ENCODE measurements at places on chromosomes 5 and 9. TPM values are rescaled to one million over a fixed set of nuclear protein-coding genes. Genes with fewer than 3 reads are reported as not detected.
A peak's percentile ranks its signal among the peaks of the same experiment; 100 is the strongest.

GRCh38 chr9:101711330-101711941 lies 27.0 kb downstream of the GRIN3A start:
- H3K4me1 ChIP-seq: no peaks in the 10 kb centered on the region
- H3K27ac ChIP-seq: no peak overlapping the region
- no peaks in the 10 kb centered on the region for H3K36me3 ChIP-seq
- DNase-seq: no peak
- H3K4me3 ChIP-seq: no peak overlapping the region
- H3K27me3 ChIP-seq: no peaks in the 10 kb centered on the region

- no peaks in the 10 kb centered on the region for H3K27me3 ChIP-seq
- H3K27ac ChIP-seq: no peak overlapping the region
- no peak overlapping the region for H3K4me3 ChIP-seq
- no peak for DNase-seq
- no peaks in the 10 kb centered on the region for H3K36me3 ChIP-seq
Measured at GRCh38 chr5:52738095-52738506, 49.6 kb upstream of the ITGA1 start.

DNA sequence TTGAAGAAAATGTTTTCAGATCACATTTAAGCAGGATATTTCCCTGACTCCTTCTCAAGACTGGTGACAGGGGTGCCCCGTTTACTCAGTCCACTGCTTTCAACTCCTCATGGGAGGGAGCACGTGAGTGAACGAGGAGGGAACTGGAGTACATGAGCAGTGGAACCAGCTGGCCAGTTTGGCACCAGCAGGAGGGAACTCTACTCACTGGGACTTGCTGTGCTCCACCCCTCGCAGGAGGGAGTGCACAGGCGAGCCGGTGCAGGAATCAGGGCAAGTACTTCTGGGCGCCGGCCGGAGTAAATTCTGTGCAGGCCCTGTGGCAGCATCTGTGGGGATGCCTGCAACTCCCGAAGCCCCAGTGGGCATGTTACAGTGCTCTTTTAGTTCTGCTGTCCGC lies 1941.1 kb upstream of the C9orf72 start:
- no peak for DNase-seq
- H3K27ac ChIP-seq: no peak overlapping the region
- H3K4me1 ChIP-seq: no peaks in the 10 kb centered on the region
- no peaks in the 10 kb centered on the region for H3K27me3 ChIP-seq

GRCh38 chr5:166430491-166431319 lies 1860.7 kb upstream of the WWC1 start:
- H3K36me3 ChIP-seq: no peaks in the 10 kb centered on the region
- H3K27ac ChIP-seq: no peak overlapping the region
- H3K4me3 ChIP-seq: no peak overlapping the region
- DNase-seq: no peak
- no peaks in the 10 kb centered on the region for H3K4me1 ChIP-seq

DNA sequence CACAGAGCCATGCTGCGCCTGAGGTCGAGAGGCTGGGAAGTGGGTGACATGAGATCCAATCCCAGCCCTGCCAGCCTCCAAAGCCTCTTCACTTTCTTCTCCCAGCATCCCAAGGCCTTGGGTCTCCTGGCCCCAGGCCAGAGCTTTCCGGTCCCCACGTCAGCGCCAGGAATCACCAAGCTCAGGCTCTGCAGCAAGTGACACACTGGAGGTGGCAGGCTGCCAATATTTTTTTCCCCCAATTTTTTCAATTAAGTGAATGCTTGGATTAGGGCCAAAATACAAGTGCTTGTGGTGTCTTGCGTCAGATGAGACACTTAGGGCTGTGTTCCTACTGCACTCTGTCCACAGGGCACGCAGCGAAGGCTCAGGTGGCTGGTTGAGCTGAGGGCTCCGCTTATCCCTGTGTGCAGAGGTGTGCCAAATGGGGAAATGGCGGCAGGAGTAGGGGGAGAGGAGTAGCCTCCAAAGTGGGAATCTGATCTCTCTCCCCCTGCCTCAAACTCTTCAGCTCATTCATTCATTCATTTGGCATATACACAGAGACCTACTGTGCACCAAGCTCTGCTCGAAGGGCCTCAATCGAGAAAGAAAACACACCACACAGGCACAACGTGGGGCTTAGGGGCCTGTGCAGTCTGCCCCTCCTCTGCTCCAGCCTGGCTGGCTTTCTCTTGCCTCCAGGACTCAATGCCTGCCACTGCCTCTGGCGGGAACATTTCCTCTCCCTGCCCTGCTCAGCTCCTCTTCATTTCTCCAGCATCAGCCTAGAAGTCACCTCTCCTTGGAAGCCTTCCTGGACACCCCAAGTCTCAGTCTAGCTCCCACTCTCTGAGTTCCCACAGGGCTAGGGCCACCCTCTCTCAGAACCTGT lies 16.6 kb downstream of the SH3PXD2B start:
- DNase-seq: peak; percentile 77
- H3K27ac ChIP-seq: peak overlapping the region; percentile 53
- no peaks in the 10 kb centered on the region for H3K27me3 ChIP-seq

- no peak for DNase-seq
- peaks cover 4% of the 10 kb centered on the region for H3K27me3 ChIP-seq
- H3K36me3 ChIP-seq: no peaks in the 10 kb centered on the region
- no peak overlapping the region for H3K4me3 ChIP-seq
Measured at GRCh38 chr9:90808890-90809685, 7.5 kb downstream of the SYK start.

DNA sequence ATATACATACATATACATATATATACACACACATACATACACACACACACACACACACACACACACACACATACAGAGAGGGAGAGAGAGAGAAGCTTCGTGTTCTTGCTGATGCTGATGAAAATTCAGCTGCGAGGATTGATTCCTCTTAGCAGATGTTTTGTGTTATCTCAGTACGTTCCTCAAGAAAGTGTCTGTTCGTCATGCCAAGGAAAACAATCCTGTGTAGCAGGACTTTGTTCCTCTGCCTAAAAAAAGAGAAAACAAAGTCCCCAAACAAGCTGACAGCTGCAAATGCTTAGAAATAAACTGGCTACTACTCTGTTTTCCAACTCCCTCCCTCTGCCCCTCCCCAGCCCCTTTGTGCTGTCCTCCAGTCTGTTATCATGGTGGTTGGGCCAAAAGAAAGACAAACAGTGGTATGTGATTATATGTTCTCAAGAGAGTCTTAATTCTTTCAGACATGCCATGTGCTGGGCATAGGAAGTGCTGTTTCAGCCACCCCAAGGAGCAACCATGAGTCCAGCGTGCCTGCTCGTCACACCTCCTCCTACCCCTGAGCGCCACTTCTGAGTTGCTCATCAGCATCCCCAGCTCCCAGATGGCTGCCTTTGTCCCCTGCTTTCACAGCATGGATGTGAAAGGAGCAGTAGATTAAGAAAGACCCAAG lies 71.5 kb upstream of the EQTN start:
- H3K27me3 ChIP-seq: no peaks in the 10 kb centered on the region
- no peaks in the 10 kb centered on the region for H3K36me3 ChIP-seq
- no peak for DNase-seq
- peak overlapping the region; percentile 65 for H3K27ac ChIP-seq
- H3K4me3 ChIP-seq: no peak overlapping the region
- H3K4me1 ChIP-seq: peaks cover 26% of the 10 kb centered on the region

DNA sequence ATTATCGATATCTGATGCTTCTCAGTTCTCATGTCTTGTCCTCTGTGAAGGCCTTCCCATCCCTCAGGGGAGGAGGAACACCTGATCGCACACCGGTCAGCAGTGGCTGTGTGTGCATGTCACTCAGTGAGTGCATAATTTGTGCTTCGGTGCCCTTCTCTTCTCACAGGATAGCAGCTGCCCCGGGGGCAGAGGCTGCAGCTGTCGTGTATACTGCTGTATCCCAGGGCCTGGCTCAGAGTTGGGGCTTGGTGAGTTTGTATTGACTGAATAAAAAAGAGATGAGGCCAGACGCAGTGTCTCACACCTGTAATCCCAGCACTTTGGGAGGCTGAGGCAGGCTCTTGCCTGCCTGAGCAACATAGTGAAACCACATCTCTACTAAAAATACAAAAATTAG lies 49.7 kb upstream of the NCS1 start:
- no peaks in the 10 kb centered on the region for H3K36me3 ChIP-seq
- DNase-seq: no peak
- no peak overlapping the region for H3K27ac ChIP-seq
- no peaks in the 10 kb centered on the region for H3K27me3 ChIP-seq
- no peaks in the 10 kb centered on the region for H3K4me1 ChIP-seq
- H3K4me3 ChIP-seq: no peak overlapping the region

- DNase-seq: no peak
- no peaks in the 10 kb centered on the region for H3K36me3 ChIP-seq
- no peak overlapping the region for H3K4me3 ChIP-seq
- no peak overlapping the region for H3K27ac ChIP-seq
Measured at GRCh38 chr5:16178745-16179372, 732 bp downstream of the MARCHF11 start.

DNA sequence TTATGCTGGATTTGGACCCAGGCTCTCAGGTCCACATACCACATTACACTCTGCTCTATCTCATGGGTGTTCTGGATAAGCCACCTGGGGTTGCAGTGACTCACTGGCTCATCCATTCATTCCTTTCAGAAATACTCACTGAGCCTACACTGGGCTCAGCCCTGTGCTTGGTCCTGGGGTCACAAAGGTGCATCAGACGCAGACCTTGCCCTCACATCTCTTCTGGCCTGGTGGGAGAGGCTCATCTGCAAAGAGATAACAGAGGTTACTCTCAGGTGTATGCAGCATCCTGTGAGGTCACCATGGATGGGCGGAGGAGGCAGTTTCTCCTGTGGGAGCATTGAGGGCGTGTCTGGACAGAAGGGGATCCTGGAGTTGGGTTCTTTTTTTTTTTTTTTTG lies 12.1 kb downstream of the CDHR2 start:
- H3K4me3 ChIP-seq: no peak overlapping the region
- H3K4me1 ChIP-seq: no peaks in the 10 kb centered on the region
- H3K27me3 ChIP-seq: no peaks in the 10 kb centered on the region
- no peaks in the 10 kb centered on the region for H3K36me3 ChIP-seq

DNA sequence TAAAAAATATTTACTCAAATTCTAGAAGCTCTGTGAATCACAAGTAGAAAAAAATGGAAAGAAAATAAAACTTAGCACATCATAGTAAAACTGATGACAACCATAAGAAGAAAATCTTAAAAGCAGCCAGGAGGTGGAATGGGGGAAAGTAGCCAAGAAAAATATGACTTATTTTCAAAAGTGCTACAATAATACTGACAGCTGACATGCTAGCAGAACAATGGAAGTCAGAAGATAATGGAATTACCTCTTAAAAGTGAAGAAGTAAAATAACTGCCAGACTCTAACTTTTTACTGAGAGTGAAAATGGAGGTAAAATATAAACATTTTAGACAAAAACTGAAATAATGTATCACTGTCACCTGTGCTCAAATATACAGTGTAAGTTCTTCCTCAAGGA lies 532.2 kb upstream of the SGCD start:
- H3K27me3 ChIP-seq: no peaks in the 10 kb centered on the region
- no peaks in the 10 kb centered on the region for H3K36me3 ChIP-seq
- no peak overlapping the region for H3K27ac ChIP-seq
- DNase-seq: no peak
- no peak overlapping the region for H3K4me3 ChIP-seq

DNA sequence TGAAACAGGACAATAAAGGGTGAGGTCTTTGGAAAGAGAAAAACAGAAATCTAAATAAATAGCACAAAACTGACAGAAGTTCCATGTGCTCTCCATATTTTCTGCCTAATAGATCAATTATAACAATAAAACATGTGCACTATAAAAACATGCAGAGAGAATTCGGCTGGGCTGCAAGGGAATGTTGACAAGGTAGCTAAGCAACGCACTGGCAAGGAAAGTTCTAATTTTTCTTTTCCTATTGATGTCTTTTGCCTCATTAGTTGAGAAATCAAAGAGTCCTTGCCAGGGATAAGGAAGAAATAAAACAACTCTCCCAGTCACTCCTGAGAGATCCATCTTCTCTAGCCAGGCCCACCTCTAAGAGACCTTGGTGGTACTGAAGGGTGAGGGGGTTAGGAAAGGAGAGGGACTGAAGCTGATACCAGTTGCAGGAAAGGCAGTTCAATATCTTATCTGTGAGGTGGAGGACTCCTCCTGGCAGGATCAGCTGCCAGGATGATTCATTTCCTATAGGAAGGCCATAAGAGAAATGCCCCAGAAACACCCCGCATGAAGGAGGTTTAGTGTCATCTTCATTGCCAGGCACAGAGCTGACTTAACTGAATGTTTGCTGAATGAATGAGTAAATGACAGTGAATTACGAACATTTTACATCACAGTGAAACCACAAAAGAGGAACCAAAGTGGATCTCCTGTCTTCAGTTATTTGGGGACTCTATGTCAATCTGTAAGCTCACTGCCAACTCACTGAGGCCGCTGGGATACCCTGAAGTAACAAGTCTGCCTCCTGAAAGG lies 63.7 kb upstream of the IFNK start:
- DNase-seq: no peak
- H3K4me3 ChIP-seq: no peak overlapping the region
- no peak overlapping the region for H3K27ac ChIP-seq
- no peaks in the 10 kb centered on the region for H3K4me1 ChIP-seq
- H3K36me3 ChIP-seq: no peaks in the 10 kb centered on the region

GRCh38 chr9:117305454-117305853 lies 109.4 kb downstream of the ASTN2 start:
- H3K36me3 ChIP-seq: no peaks in the 10 kb centered on the region
- H3K27me3 ChIP-seq: no peaks in the 10 kb centered on the region

DNA sequence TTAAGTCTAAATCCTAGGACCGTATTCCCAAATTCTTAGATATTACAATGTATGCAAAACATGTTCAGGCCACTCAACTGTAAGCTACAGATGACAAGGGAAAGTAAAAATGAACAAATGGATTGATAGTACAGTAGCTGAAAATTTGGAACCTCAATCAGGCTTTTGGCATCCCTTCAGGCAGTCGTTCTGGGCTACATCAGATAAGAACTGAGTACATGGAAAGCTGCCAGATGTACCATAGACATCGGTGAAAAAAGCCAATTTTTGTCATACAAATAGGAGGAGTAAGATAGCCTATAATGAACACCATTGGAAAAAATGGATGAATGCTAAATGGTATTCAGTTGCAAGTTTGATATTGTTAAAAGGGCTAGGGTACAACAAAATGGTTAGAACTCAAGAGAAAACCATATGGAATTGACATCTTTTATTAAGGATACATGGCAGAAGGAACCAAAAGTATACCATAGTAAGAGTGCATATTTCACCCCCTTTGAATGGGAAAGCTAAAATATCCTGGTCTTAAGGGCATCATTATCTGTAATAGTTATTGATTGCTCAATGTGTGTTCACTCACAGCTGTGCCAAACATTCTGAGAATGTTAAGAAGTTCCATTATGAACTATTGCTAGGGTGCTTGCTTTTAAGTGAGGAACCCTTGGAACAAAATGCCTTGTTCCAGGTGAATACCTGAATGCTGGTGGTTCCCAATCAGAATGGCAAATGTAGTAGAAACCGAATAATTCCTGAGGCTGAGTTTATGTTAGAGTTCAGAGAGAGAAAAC lies 86.4 kb downstream of the NR3C1 start:
- H3K27ac ChIP-seq: no peak overlapping the region
- no peaks in the 10 kb centered on the region for H3K36me3 ChIP-seq
- peaks cover 6% of the 10 kb centered on the region for H3K4me1 ChIP-seq
- no peak overlapping the region for H3K4me3 ChIP-seq
- no peaks in the 10 kb centered on the region for H3K27me3 ChIP-seq

GRCh38 chr5:176152191-176152929 lies 85.9 kb upstream of the SIMC1 start:
- no peak for DNase-seq
- no peak overlapping the region for H3K4me3 ChIP-seq
- H3K27me3 ChIP-seq: no peaks in the 10 kb centered on the region
- no peak overlapping the region for H3K27ac ChIP-seq

Gene PTPRD
- 3.8 TPM for total RNA-seq

Gene CER1
- 0.61 TPM for total RNA-seq

Gene ARL10
- 15.2 TPM for total RNA-seq

Gene NSG2
- total RNA-seq: not detected

Gene NFIL3
- total RNA-seq: 60.2 TPM

Gene GABRP
- total RNA-seq: 7.7 TPM

Gene ASS1
- total RNA-seq: 93.0 TPM
